ENCODE measurements at places on chromosomes 4 and X. TPM values are rescaled to one million over a fixed set of nuclear protein-coding genes. Genes with fewer than 3 reads are reported as not detected.

Gene UGT8
- 9.9 TPM for total RNA-seq

Gene HMX1
- not detected for total RNA-seq

Gene USP17L13
- not detected for total RNA-seq

- no peak for DNase-seq
- no peak overlapping the region for H3K4me3 ChIP-seq
- H3K36me3 ChIP-seq, result no peaks in the 10 kb centered on the region
- no peaks in the 10 kb centered on the region for H3K4me1 ChIP-seq
- no peaks in the 10 kb centered on the region for H3K27me3 ChIP-seq
- H3K27ac ChIP-seq, result no peak overlapping the region
Observed at GRCh38 chrX:79078114-79078513, 66.4 kb upstream of the GPR174 start.

GRCh38 chr4:2257361-2258081, 4.4 kb downstream of the MXD4 start:
- H3K27me3 ChIP-seq, result no peaks in the 10 kb centered on the region
- H3K36me3 ChIP-seq, result peaks cover 48% of the 10 kb centered on the region
- H3K4me1 ChIP-seq, result peaks cover 24% of the 10 kb centered on the region
- H3K27ac ChIP-seq, result peak overlapping the region; percentile 80

- no peaks in the 10 kb centered on the region for H3K27me3 ChIP-seq
- H3K27ac ChIP-seq, result no peak overlapping the region
- H3K4me3 ChIP-seq, result no peak overlapping the region
- no peaks in the 10 kb centered on the region for H3K36me3 ChIP-seq
Observed at GRCh38 chrX:112211459-112211858, 128.9 kb upstream of the TRPC5 start.

GRCh38 chrX:69546417-69546816, 42.3 kb downstream of the NALF2 start:
- H3K4me3 ChIP-seq, result no peak overlapping the region
- H3K27ac ChIP-seq, result no peak overlapping the region
- DNase-seq, result no peak
- no peaks in the 10 kb centered on the region for H3K27me3 ChIP-seq
- H3K36me3 ChIP-seq, result no peaks in the 10 kb centered on the region
- H3K4me1 ChIP-seq, result no peaks in the 10 kb centered on the region

- no peak overlapping the region for H3K27ac ChIP-seq
- H3K36me3 ChIP-seq, result no peaks in the 10 kb centered on the region
- peaks cover 50% of the 10 kb centered on the region for H3K27me3 ChIP-seq
Observed at GRCh38 chrX:19956306-19956705, 34.6 kb downstream of the BCLAF3 start.

GRCh38 chr4:79848329-79848728, 224.7 kb downstream of the ANTXR2 start:
- no peaks in the 10 kb centered on the region for H3K4me1 ChIP-seq
- H3K4me3 ChIP-seq, result no peak overlapping the region
- no peaks in the 10 kb centered on the region for H3K36me3 ChIP-seq
